ENCODE measurements at places on chromosomes 16 and 17.

DNA sequence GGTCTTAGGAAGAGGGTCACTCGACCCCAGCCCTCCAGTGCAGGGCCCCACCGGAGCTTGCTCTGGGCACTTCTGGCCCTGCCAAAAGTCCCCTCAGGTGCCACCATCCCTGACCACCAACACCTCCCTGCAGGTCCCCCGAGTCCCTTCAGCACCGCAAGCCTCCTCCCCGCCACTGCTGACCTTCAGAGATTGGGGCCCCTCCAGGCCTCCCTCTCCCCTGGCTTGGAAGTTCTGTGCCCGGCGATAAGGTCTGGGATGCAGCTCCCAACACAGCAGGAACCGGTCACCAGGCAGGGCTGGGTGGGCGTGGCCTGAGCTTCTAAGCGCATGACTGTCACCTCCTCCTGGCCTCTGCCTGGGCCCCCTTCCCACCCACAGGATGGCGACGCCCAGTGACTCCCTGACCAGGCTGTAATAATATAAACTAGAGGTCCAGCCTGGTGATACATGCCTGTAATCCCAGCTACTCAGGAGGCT lies 11.2 kb downstream of the PIEZO1 start:
- no peak for DNase-seq

- DNase-seq = no peak
Observed at GRCh38 chr17:31310886-31311285, 3.0 kb downstream of the EVI2B start.

DNA sequence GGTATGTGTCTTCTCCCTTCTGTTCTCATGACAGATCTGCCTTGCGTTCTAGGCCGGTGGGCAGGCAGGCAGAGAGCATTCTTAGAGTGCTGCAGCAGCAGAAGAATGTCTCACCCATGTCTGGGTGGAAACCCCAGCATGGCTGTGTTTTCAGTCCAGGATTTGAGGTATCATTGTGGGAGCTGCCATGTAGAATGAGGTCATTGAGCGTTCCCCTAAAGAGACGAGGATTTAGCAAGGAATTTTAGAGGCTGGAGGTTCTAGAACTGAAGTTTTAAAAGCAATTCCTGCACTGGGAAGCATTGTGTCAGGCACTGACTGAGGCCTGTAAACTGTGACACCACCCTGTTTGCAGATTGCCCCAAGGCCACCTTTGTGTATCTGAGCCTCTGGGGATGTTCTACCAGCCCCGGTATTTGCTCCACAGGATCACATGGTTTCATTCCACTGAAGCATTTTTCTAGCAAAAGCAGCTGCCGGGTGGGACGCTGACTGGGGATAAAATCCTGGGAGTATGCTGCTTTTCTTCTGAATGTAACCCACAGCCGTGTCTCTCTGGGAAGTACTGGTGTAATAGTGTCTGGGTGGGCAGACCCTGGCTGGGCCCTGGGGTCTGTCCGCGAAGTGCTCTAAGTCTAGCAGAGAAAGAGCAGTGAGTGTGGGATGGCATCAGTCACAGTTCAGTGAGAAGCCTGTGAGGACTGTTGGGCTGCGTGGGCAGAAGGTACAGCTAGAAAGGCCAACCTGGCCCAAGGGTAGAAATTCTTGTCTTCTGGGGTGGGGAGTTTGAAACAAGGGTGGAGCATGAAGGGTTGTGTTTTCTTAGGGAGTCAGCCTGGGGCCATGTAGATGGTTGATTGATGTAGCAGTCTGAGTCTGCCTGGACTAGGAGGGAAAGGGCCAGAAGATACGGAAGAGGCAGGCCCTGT lies 30.2 kb downstream of the PLCD3 start:
- no peak for DNase-seq

DNA sequence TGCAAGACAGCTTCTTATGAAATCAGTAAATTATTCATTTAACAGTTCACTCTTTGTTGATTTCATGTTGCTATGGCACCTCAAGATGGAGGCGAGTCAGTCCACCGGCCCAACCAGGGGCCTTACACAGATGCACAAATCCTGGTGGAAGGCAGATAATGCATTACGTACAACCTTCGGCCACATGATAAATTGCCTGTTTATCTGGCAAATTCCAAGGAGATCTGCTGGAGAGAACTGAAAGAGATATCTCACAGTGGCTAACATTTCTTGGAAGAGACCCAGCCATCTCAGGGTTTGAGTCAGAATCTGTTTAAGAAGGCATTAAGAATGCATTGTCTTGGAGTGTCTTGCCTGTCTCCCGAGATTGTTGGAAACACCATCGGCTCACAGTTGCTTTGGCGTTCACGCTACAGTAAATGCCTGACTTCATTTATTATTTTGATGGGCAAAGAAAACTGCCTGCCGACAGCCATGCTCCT lies 225.6 kb downstream of the MSI2 start:
- DNase-seq = no peak

DNA sequence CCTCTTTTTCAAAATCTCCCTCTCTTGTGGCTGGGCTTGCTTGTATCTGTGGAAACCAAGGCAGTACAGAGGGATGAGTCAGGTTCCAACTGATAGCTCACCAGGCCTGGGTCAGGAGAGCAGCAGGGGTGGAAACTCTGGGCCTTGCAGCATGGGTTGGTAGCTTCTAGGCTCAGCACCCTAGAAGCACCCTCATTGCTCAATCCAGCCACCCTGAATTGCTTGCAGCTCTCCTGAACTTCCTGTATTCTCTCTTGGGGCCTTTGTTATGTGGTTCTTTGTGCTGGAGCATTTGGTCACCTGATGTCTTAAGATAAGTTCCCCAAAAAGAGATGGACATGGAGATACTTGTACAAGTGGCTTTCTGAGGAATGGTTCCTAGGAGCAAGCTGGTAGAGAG lies 169.4 kb downstream of the IRX5 start:
- no peak for DNase-seq

GRCh38 chr16:84397090-84397489 lies 28.8 kb downstream of the ATP2C2 start:
- no peak for DNase-seq

GRCh38 chr17:71168053-71168741 lies 952.6 kb upstream of the SOX9 start:
- DNase-seq = no peak

DNA sequence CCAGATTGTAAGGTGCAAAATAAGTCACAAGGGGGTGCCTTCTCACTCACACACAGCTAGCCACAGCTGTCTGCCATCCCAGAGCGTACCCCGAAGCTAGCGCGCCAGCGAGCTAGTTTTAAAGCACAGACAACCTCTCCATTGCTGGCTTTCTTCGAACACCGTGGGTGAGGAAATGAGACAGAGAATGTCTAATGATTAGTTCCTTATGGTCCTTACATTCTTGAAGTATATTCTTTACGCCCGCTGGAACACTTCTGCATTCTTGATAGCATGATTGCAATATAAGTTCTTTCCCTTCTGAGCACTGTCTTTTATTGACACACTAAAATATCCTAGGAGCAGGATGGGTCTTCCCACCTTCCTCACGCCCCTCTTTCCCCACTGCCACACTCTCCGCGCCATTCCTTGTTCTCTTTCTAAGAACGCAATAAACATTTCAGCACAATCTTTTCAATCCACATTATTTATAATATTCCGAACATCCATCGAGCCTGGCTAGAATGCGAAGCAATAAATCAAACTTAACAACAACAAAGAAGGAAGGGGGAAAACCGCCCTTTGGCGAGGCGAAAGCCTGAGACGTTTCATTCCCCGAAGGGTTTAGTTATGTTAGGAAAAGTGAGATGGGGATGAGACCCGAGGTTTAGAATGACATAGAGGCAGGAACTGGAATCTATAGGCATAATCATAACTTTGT lies 251.3 kb downstream of the NTN1 start:
- DNase-seq = no peak

GRCh38 chr17:4074831-4075495 lies 67.9 kb downstream of the ZZEF1 start:
- no peak for DNase-seq

- DNase-seq = no peak
Observed at GRCh38 chr16:22300427-22301071, 3.3 kb downstream of the POLR3E start.

DNA sequence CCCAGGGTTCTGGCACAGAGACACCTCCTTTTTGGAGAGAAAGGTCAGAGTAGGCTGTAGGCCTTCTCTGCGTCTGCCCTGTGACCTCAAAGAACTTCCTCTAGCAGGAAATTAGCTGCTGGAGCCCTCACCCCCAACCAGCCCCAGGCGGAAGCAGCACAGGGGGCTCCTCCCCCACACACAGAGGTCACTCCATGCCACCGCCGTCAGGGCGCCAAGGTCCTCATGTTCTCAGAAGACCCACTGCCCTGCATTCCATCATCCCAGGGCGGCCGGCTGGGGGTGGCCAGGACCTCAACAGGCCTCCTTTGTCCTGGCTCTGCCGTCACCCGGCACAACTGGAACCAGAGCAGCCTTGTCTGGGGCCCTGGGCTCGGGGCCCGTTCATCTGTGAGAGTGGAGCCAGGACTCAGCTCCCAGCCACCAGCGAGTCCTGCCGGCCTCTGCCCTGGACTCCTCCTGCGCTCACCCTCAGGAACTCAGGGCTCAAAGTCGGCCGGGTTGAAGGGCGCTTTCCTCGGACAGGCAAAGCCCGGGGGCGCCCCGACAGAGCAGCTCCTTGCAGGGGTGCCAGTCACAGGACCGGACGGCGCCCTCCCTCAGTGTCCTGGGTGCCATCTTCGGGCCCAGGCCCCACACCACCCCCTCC lies 1.2 kb downstream of the TMC6 start:
- no peak for DNase-seq

DNA sequence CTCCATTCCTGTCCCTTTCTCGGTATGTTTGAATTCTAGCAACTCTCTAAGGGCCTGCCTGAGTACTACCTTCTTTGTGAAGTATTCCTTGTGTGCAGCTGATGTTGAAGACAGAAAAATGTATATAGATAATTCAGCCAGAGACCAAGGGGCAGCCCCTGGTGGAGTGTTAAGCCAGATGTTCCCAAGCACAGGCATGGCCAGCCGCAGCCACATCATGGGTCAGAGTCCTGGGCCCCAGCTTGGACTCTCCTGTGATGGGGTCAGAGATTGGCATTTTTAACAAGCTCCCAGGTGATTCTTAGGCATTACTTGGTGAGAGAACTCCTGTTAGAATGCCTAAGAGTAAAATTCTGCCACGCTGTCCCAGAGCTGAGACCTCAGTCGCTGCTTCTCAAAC lies 100.8 kb downstream of the IRF8 start:
- no peak for DNase-seq

GRCh38 chr16:53952215-53953208 lies 248.6 kb downstream of the FTO start:
- no peak for DNase-seq

GRCh38 chr17:77286641-77287431 lies 146.1 kb downstream of the SEC14L1 start:
- DNase-seq = no peak

- DNase-seq = no peak
Observed at GRCh38 chr16:85327731-85328675, 215.7 kb upstream of the CIBAR2 start.

GRCh38 chr16:30780549-30780948 lies 6.5 kb downstream of the ZNF629 start:
- DNase-seq = no peak

DNA sequence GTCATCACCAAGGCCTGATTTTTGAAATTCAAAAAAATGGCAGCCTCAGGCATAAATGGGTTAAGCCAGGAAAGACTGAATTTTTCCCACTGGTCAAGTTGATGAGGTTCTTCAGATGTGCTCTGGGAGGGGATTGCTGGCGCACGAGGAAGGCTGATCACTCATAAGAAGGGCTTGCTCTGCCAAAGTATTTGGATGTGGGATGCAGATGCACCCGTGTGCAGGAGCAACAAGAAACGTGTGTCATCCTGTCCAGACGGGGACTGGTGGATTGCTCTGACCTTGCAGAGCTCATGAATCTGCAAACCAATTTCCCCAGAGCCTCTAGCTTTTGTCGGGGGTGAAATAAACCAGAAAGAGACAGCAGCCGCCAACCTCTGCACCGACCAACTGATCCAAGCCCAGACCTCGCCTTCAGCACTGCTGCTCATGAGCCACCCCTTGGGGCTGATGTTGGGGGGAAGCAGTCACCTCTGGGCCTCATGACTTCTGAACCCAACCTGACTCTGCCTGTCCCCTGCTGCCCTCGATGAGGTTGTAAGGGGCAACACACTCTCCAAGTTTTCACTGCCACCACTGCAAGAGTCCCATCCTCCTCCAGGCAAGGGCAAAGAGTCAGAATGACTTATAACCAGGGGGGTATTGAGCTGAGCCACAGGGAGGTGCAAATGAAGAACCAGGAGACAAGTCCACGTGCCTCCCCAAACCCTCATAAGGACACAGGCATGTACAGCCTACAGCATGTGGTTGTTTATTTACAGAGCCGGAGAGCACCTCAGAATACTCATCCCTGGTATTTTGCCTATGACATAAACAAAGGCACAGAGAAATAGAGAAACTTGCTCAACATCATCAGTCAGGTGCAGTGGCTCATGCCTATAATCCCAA lies 452.0 kb downstream of the SOX9 start:
- DNase-seq = no peak

GRCh38 chr16:55255733-55256282 lies 68.2 kb upstream of the IRX6 start:
- DNase-seq = no peak

DNA sequence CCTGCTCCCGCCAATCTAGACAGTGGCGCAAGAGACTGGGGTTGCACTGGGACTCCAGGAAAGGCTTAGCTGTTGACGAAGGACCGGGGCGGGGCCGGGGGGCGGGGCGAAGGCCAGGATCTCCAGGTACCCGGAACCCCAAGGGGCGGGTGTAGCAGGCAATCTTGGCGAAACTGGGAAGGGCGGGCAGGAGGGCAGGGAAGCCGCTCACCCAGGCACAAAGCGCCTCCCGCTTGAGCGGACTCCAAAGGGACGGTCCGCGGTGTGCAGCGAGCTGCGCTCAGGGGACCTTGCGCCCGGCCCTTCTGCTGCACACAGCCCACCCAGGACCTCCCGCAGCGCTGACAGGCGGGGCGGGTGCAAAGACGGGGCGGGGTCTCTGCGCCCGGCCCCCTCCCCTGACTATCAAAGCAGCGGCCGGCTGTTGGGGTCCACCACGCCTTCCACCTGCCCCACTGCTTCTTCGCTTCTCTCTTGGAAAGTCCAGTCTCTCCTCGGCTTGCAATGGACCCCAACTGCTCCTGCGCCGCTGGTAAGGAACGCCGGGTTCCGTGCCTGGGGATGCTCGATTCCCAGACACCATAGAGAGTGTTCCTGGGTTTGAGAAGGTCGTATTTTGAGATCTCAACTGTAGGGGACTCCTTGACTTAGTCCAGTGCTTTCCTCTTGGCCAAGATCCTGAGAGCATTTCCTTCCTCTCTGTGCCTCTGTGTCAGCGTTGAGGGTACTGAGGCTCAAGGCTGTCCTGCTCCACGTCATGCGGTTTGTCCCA lies at the start of gene MT1F:
MT1F (plus strand) TSS at position 405 of the 772 bp plus-strand sequence; CDS start at position 505, 100 bp downstream.
- DNase-seq = peak; percentile 42

DNA sequence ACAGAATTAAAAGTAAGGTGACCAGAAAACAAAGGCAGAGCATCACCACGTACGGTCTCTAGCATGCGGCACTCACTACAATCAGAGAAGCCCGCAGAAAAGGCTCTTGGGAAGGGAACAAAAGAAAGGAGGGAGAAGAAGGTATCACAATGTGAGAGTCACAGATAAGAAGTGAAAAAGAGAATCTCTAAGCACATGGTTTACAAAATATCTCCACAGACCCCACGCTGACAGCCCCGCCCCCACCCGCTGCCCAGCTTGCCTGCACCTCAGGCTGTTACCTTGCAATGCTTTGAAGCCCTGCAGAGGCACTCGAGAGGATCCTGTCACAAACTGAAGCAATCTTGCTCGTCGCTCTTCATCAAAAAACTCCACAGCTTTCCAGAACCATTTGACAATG lies 40.5 kb downstream of the CEP95 start:
- DNase-seq = no peak
